ENCODE measurements at places on chromosomes 12 and 14. TPM values are rescaled to one million over a fixed set of nuclear protein-coding genes. Genes with fewer than 3 reads are reported as not detected.

The PROX2 gene
- 0.75 TPM for total RNA-seq

The CLEC2D gene
- total RNA-seq, result 438 TPM

The TAS2R13 gene
- 1.5 TPM for total RNA-seq

The TAS2R46 gene
- total RNA-seq, result 1.9 TPM

The GARIN6 gene
- not detected for total RNA-seq

The KCNH3 gene
- 7.1 TPM for total RNA-seq

The ERP27 gene
- 23.9 TPM for total RNA-seq

The NDUFA9 gene
- total RNA-seq, result 58.0 TPM

The MGAT4C gene
- not detected for total RNA-seq
